MV-4-11 (cell line): ENCODE measurements at places on chromosomes 2 and 18.

GRCh38 chr2:44801841-44802776 lies 139.4 kb upstream of the SIX3 start:
- DNase-seq = no peak

- DNase-seq = no peak
Observed at GRCh38 chr2:178863856-178864620, 56.8 kb upstream of the TTN start.

GRCh38 chr18:50182511-50182910 lies 12.4 kb downstream of the MYO5B start:
- DNase-seq = no peak

GRCh38 chr2:430291-431040 lies 142.6 kb upstream of the ALKAL2 start:
- no peak for DNase-seq

DNA sequence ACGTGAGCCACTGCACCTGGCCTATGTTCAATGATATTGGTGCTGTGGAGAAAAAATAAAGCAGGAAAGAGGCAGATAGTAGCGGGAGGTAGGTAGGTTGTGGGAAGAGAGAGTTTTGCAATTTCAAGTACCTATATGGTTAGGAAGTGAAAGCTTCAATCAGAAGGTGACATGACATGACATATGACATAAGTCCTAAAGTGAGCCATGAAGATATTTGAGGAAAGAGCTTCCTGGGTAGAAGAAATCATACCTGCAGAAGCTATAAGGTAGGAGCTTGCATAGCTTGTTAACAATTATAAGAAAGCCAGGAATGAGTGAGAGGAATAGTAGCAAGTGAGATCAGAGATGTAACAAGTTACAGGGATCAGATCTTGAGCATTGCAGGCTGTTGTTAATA lies 4.2 kb downstream of the KIAA1328 start:
- DNase-seq = no peak

DNA sequence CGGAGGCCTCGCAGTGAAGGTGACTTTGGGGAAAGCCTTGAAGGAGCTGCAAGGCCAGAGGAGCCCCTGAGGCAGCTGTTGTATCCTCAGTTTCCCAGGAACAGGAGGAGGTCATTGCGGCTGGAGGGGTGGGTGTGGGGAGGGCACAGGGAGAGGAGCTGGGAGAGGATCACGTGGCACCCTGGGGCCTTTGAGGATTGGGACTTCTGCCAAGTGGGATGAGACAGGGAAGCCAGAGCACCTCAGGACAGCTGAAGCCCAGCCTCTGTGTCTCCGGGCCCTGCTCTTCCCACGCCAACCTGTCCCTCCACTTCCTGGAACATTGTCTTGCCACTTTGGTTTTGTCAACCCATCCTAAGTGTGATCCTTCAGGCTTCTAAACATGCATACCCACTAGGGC lies 19.4 kb upstream of the RRM2 start:
- no peak for DNase-seq

DNA sequence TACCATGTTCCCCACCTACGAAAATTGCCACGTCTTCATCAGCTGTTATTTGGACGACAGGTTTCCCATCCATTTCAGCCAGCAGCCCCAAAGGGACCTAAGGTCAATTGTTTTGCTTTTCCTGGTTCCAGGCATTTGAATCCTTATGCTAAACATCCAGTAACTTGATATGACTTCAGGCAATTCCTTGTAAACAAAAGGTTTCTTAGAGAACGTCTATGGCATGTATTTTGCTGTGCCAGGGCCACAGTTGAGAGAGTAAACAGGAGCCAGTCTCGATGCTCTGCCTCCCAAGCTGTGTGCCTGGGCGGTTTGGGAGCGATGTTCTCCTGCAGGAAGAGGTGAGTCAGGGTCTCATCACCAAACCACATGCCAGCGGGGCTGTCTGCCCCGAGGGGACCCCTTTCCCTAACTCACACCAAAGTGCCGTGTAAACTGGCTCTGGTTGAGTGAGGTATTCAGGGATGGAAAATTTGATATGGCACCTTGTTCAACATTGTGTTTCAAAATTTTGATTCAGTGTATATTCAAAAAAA lies 12.9 kb upstream of the MC5R start:
- no peak for DNase-seq

DNA sequence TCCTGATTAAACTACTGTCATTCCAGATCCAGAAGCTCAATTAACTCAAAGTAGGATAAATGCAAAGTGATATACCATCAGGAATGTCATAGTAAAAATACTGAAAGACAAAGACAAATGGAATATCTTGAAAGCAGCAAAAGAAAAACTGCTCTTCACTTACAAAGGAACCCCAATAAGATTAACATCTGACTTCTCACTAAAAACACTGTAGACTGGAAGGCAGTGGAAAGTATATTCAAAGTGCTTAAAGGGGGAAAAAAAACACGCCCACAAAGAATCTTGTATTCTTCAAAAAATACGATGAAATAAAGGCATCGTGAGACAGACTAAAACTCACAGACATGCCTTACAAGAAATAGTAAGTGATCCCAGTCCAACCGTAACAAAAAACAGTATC lies 195.7 kb downstream of the DOK6 start:
- DNase-seq = no peak

DNA sequence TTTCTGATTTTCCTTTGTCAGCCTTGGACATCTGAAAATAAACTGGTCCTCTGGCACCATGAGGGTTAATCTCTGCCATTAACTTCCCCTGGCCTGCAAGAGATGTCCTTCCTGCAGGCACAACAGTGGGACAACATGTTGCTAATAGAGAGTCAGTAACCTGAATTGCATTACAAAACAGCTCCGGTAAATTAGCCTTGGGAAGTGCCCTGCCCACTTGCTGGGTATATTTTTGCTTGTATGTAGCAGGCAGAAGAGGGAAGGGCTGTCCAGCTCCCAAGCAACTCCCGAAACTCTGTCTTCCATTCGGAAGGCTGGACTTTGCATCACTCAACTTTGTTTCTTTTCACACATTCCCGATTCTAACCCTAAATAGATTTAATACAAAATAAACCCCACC lies 104.4 kb upstream of the ATP8B1 start:
- DNase-seq = no peak

- no peak for DNase-seq
Observed at GRCh38 chr2:40155728-40156127, 296.2 kb downstream of the SLC8A1 start.

DNA sequence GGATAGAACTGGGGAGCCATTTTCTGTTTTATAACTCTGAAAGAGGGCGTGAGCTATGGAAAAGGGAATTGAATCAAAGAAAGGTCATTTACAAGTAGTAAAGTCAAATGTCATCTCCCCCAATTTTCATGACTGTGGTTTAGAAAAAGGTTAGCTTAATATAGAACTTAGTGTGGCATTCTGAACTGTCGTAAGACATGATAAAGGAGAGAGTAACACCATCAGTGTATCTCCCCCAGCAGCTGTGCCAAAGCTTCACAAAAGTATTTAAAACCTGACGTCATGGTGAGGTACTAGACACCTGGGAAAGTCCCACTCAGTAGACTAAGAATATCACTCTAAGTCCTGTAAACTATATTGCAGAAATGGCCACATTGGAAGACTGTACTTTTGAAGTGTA lies 5.8 kb upstream of the IKZF2 start:
- no peak for DNase-seq

GRCh38 chr2:212548455-212548819 lies 9.8 kb upstream of the ERBB4 start:
- no peak for DNase-seq

- no peak for DNase-seq
Observed at GRCh38 chr2:16454621-16455020, 211.0 kb downstream of the CYRIA start.

GRCh38 chr2:73289304-73289703 lies 4.0 kb downstream of the EGR4 start:
- no peak for DNase-seq

GRCh38 chr18:24400587-24400986 lies 3.0 kb upstream of the OSBPL1A start:
- DNase-seq = no peak

GRCh38 chr18:43108882-43109281 lies 6.6 kb downstream of the RIT2 start:
- no peak for DNase-seq

DNA sequence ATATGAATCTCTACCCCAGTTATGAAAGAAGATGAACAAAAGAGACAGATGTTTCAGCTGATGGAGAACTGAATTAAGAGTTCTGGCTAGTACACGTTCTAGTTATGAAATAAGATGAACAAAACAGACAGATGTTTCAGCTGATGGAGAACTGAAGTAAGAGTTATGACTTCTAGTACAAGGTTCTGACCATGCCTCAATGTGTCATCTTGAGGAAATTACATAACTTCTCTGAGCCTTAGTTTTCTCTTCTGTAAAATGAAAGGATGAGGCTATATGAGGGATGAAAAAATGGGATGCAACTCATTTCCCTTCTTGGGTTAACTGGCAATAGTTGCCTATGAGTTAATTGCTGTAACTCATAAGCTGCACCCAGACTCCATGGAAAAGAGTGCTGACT lies 92.9 kb upstream of the WDR75 start:
- DNase-seq = peak; percentile 73

- no peak for DNase-seq
Observed at GRCh38 chr18:11850821-11851145, 430 bp upstream of the CHMP1B start.

GRCh38 chr18:8794934-8795280 lies 89.6 kb downstream of the MTCL1 start:
- no peak for DNase-seq

- no peak for DNase-seq
Observed at GRCh38 chr2:202152104-202152715, 79.2 kb downstream of the KIAA2012 start.

GRCh38 chr18:28863396-28863795 lies 686.5 kb upstream of the CDH2 start:
- no peak for DNase-seq

DNA sequence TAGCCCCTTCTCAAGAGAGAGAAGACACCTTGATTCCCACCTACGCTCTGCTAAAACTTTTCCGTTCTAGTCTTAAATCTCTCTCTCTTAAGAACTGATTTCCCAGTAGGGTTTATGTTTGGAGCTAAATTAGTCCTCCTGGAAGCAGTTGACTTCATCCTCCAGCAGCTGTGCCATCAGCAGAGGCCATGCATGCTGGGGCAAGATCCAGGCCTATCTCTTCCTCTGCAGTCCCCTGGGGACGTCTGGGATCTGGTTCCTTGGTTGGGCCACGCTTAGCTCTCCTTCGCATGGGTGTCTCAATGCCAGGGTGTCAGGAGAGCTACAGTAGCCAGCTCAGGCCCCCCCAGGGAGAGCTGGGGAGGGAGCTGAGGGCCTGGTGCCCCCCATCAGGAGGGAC lies 49.7 kb downstream of the HPCAL1 start:
- no peak for DNase-seq

GRCh38 chr2:141063406-141063805 lies 1067.4 kb downstream of the LRP1B start:
- no peak for DNase-seq

DNA sequence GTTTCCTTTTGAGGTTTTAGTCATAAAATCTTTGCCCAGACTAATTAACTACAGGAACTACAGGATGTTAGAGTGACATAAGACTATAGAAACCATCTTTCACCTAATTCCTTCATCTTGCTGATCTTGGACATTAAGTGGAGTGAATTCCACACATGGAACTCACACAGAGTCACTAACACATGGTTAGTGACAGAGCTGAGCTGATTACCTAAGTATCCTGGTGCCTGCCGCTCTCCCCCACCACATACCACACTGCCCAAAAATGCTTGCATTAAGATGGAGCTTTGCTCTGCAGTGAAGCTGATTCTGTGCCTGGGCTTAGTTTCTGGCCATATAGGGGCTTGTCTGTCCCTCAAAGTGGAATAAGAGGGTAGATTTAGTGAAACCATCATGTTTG lies 332.9 kb upstream of the NT5C1B start:
- DNase-seq = no peak

- DNase-seq = peak; percentile 61
Observed at GRCh38 chr2:207692206-207693065, 19.0 kb upstream of the CCNYL1 start.

GRCh38 chr2:201233192-201233811 lies 27.0 kb upstream of the CASP8 start:
- DNase-seq = peak; percentile 88

GRCh38 chr18:4762330-4762729 lies 307.2 kb upstream of the DLGAP1 start:
- no peak for DNase-seq

GRCh38 chr18:40120796-40121391 lies 1834.1 kb upstream of the PIK3C3 start:
- no peak for DNase-seq

DNA sequence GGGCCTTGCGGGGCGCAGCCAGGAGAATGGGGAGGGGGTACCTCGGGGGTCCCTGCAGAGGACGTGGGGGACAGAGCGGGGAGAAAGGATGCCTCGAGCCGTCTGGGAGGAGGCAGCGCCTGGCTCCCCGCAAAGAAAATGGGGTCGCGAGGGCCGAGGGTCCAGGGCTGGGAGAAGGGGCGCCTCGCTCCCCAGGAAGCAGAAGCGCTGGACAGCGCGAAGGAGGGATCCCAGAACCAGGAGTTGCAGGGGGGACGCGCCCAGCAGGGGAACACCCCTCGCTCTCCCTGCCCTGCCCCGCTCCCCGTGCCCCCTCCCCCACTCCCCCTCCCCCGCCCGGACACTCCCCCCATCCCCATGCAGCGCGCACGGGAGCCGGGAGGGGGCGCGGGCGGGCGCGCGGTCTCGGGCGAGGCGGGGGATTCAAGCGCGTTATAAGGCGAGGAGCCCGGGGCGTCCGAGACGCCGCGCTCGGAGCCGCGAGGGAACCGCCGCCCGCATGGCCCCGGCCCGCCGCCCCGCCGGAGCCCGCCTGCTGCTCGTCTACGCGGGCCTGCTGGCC lies at the start of gene ERFE:
ERFE (plus strand) TSS at position 462 of the 562 bp plus-strand sequence; CDS start at position 500, 38 bp downstream.
- peak; percentile 4 for DNase-seq

DNA sequence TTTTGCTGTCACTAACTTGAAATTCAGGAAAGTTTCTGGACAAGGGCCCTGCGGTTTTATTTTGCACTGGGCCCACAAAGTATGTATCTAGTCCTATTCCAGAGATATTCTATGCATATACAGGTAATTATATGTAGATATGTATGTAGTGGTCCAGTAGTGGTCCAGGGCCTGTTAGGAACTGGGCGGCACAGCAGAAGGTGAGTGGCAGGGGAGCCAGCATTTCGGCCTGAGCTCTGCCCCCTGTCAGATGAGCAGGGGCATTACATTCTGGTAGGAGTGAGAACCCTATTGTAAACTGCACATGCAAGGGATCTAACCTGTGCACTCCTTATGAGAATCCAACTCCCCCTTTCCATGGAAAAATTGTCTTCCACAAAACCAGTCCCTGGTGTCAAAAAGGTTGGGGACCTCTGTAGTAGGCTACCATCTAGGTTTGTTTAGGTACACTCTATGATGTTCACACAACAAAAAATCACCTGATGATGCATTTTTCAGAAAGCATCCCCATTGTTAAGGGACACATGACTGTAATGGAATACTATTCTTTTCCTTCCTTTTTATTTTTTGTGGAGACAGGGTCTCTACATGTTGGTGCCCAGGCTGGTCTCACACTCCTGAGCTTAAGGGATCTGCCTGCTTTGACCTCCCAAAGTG lies 2.8 kb upstream of the PPP4R3B start:
- DNase-seq = peak; percentile 19

DNA sequence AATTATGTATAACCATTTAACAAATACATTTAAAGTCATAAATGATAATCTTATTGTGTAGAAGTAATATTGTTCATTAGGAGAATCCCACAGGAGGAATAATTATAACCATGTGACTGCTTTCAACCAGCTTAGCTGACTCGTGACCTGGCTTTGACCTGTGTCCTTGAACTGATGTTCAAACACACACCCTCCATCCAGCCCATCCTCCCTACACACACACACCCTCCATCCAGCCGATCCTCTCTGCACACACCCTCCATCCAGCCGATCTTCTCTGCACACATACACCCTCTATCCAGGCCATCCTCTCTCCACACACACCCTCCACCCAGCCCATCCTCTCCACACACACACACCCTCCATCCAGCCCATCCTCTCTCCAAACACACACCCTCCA lies 83.5 kb downstream of the EIPR1 start:
- DNase-seq = no peak
